ENCODE measurements at places on chromosomes 2 and 18.

GRCh38 chr18:76314015-76314414, 181.0 kb downstream of the ZNF516 start:
- DNase-seq: no peak

GRCh38 chr2:36058076-36058475, 297.5 kb upstream of the CRIM1 start:
- DNase-seq: no peak

- no peak for DNase-seq
These were observed 195.8 kb downstream of the CYP26B1 start for GRCh38 chr2:71951718-71952404.

GRCh38 chr18:22613058-22613690, 195.5 kb upstream of the CTAGE1 start:
- DNase-seq: peak; percentile 72

GRCh38 chr2:60234274-60234986, 319.0 kb downstream of the BCL11A start:
- DNase-seq: no peak

DNA sequence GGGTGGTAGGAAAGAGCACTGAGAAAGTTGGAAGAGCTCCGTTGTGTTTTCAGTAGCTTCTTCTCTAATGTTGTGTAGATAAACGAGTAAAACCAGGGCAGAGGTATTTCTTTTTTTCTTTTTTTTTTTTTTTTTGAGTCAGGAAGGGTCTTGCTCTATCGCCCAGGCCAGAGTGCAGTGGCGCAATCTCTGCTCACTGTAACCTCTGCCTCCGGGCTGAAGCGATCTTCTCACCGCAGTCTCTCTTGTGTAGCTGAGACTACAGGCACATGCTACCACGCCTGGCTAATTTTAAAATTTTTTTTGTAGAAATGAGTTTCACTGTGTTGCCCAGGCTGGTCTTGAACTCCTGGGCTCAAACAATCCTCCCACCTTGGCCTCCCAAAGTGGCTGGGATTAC, 6.6 kb downstream of the GRHL1 start:
- DNase-seq: no peak

- DNase-seq: no peak
These were observed 8.0 kb downstream of the SP100 start for GRCh38 chr2:230423851-230424458.

- DNase-seq: no peak
These were observed 52.7 kb downstream of the ADD2 start for GRCh38 chr2:70715071-70715985.

GRCh38 chr2:3319134-3319533, 58.5 kb downstream of the EIPR1 start:
- DNase-seq: no peak

GRCh38 chr2:62578803-62579640, 73.0 kb upstream of the TMEM17 start:
- DNase-seq: no peak

- DNase-seq: no peak
These were observed 202.8 kb downstream of the PIK3C3 start for GRCh38 chr18:42157878-42158277.

DNA sequence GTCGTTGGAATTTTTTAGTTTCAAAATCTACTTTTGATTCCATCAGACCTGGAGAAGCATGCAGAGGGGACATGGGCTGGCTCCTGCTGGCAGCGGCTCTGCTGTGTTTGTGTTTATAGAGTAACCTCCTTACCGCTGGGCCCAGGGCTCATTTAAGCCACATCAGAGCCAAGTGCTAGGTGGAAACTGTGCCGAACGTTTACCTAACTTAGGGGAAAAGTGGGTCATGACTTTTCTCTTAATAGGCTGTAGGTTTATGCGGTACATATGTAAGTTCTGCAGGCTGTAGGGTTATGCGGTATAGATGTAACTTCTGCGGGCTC, 17.7 kb downstream of the CNDP2 start:
- DNase-seq: no peak

- DNase-seq: no peak
These were observed 283.9 kb upstream of the SIX2 start for GRCh38 chr2:45293182-45293581.

DNA sequence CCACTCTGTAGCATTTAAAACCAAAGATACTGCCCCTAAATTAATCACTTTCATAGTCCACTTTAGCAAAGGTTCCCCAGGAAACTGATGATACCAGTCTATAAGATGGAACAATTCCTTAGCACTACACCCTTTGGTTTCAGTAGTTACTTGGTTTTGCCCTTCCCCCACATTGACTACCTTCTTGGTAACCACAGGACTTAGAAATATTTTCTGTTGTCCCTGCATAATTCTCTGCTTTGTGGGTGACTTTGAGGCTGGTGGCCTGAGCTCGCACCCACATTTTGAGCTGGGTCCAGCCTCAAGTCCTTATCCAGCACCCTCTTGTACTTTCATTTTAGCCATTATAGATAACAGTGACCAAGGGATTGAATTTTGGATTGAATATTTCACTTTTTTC, 23.1 kb downstream of the ELP2 start:
- DNase-seq: no peak

GRCh38 chr2:50535971-50536759, 495.8 kb downstream of the NRXN1 start:
- peak; percentile 6 for DNase-seq

- DNase-seq: no peak
These were observed 49.1 kb downstream of the ZNF638 start for GRCh38 chr2:71380665-71381064.

DNA sequence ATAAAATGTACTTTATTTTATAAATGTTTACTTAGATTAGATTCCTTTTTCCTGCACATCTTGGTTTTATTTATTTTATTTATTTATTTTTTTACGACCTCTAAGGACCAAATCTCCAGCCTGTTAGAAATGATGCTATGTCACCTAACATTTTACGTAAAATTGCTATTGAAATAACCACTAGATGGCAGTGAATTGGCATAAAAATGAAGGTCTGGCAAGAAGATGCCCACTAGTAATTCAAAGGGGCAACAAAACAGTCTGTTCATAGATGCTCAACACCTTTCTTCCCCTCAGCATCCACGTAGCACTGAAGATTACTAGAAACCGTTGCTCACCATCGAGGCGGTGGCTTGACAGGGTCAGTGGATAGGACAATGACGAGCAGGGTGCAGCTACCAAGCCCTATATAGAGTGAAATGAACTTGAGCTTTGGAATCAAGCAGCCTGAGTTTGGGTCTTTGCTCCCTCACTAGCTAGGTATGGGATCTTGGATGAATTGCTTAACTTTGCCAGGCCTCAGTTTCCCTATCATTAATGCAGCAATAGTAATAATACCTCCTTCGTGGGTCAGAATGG, 128.7 kb upstream of the L3MBTL4 start:
- DNase-seq: no peak

DNA sequence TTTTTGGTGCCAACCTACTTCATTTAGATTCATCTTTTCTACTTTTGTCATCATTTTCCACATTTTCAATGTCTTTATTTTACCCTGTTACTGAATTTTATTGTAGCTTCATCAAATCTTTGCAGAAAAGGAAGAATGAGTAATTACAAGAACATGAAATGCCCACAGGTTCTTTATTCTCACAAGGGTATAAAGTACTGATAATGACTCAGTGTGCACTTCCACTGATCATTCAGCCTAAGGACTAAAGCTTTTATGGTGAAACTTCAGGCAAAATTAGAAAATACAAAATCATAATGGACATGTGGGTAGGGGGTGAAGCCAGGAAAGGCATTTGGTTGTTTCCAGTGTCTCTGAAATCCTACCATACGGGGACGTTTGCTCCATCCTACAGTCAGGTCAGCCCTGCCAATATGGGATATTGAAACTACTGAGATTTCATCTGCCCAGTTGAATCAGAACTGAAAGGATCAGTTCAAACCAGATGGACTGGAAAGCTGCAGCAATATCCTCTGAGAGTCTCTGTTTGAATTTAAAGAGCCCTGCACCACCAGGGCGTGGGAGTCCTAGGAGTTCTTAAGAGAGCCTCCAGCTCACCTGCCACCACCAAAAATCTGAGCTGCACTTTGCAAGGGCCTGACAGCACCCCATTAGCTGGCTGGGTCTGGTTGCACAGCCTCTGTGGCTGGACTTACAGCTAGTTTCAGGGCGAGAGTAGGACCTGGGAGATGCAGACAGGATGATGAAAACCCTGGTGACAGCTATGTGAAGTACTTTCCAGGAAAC, 390.4 kb downstream of the CMPK2 start:
- DNase-seq: no peak

GRCh38 chr18:9860682-9861081, 25.1 kb upstream of the TXNDC2 start:
- no peak for DNase-seq

- peak; percentile 81 for DNase-seq
These were observed 17.9 kb upstream of the SFXN5 start for GRCh38 chr2:73089270-73090030.

GRCh38 chr2:143071185-143071876, 57.9 kb upstream of the ARHGAP15 start:
- no peak for DNase-seq
